ENCODE measurements at places on chromosomes 2 and 18. TPM values are rescaled to one million over a fixed set of nuclear protein-coding genes. Genes with fewer than 3 reads are reported as not detected.

The RUFY4 gene
- not detected for total RNA-seq

The VPS54 gene
- total RNA-seq: 23.1 TPM

The GREB1 gene
- 2.4 TPM for total RNA-seq

The DSC2 gene
- total RNA-seq: 13.3 TPM

The CCBE1 gene
- total RNA-seq: not detected

The M1AP gene
- total RNA-seq: not detected

The VAMP5 gene
- not detected for total RNA-seq

The EPAS1 gene
- 50.5 TPM for total RNA-seq

The E2F6 gene
- 29.8 TPM for total RNA-seq

All from NCI-H460 (cell line).